Peyer's patch (tissue), 4 donors: ENCODE measurements at places on chromosomes 3 and 15. TPM values are rescaled to one million over a fixed set of nuclear protein-coding genes. Genes with fewer than 3 reads are reported as not detected.
A peak's percentile ranks its signal among the peaks of the same experiment; 100 is the strongest.

DNA sequence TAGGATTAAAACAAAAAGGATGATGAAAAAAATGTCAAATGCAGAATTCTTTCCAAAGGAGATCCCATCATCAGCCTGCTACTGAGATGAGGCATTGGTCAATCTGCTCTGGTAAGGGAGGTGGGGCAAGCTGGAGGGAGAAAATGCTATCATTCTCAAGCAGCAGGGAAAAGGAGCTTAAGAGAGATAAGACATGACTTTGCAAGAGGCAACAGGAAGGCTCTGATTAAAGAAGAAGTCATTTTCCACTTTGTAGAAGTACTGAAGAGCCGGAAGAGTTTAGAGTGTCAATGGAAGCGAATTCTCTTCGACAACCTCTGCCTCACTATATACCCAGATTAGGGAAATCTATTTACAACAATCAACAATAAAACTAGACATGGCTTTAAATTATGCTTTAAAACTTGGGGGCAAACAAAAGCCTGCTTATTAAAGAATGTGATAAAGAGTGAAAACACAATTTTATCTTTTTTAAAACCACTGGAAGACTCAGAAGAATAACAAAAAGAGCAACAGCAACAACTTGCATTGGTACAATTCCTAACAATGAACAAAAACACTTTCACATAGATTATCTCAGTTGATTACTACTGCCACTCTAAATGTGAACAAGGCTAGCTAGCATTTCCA lies 81.8 kb upstream of the NANOGP8 start:
- DNase-seq: no peak

Gene TMEM158
- 1.6 TPM for total RNA-seq

DNA sequence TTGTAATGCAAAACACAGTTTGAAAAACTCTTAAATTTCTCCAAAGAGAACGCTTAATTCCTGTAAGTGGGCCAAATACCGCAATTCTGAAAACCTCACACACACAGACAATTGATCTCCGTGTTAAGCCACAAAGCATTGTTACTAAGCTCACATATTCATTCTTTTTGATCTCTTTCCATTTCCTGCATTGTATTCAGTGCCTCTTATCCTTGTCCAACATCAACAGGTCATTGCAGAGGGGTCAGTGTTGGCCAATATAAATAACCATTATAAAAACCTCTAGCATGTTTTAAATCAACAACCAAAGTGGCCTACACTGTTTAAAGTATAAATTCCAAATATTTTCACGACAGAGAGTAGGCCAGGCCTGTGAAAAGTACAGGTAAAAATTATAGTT lies 171.1 kb downstream of the PDZRN3 start:
- no peak for DNase-seq

GRCh38 chr3:43773273-43774094 lies 82.7 kb downstream of the ABHD5 start:
- no peak for DNase-seq

- no peak for DNase-seq
These were observed 15.2 kb downstream of the PFN2 start for GRCh38 chr3:149955449-149955848.

DNA sequence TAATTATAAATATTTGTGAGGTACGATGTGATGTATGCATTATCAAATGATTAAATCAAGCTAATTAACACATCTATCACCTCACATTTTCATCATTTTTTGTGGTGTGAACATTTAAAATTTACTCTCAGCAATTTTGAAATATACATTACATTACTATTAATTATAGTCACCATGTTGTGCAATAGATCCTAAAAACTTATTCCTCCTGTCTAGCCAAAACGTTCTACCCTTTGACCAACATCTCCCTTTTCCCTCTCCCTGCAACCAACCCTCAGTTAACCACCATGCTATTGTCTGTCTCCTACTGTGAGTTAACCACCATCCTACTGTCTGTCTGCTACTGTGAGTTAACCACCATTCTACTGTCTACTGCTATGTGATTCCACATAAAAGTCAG lies 20.7 kb upstream of the SLMAP start:
- DNase-seq: no peak

Gene SLC38A3
- not detected for total RNA-seq

DNA sequence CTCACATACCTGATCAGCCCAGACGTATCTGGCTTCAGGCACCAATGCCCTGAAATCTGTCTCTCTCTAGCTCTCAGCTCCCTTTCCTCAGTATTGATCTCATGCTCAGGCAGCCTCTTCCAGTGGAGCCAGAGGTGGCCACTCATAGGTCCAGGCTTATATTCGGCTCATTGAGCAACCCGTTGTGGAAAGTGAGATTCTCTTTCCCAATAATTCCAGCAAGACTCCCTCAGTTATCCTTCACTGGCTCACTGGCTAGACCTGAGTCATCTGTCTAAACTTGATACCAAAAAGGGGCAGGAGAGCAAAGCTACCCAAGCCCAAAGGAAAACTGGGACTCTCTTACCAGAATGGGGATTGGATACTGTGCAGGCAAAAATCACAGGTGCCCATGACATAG lies 33.4 kb upstream of the FRMD4B start:
- no peak for DNase-seq

DNA sequence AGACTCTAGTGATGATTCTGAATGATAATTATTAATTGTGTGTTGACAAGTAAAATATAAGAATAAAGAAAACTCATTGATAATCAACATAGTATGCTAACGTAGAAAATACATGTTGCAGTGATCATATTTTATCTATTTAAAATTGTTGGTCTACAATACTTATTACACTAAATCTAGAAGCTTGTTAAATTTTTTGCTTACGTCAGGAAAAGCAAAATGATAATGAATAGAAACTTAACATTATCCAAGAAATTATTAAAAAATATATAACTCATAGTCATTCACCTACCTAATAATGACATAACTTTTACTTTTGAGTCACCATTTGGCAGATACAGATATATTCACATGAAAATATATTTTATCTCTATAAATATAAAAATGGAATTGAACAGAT lies 984.1 kb downstream of the PLOD2 start:
- DNase-seq: no peak

DNA sequence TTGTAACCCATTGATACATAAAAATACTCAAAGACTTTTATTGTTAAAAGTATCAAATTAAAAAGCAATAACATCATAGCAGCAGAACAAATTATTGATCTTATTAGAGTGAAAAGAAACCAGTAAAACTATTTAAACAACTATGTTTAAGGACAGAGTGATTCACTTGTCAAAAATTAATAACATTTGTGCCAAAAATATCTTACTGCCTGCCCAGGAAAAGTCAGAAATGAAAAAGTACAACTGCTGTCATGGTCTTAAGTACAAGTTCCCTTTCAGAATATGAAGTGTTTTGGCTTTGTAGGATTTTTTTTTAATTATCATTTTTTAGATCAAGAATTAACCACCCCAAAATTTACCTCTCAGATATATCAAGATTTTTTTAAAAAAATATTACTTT lies 3.4 kb downstream of the IFT57 start:
- no peak for DNase-seq

DNA sequence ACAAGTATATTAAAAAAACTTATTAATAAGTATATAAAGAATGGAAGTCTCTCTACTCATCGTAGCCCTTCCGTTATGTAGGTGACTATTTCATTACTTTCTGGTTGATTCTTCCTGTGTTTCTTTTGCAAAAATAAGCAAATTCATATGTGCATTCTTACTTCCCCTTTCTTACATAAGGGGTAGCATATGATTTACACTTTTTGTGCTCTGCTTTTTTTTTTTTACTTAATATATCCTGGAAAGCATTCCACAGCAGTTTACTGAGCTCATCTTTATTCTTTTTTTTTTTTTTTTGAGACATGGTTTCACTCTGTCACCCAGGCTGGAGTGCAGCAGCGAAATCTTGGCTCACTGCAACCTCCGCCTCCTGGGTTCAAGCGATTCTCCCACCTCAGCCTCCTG lies 12.9 kb downstream of the SCAMP5 start:
- no peak for DNase-seq

Gene MYO5C
- total RNA-seq: 52.8 TPM

- DNase-seq: no peak
These were observed 1.3 kb downstream of the SLC27A2 start for GRCh38 chr15:50183112-50183794.

GRCh38 chr3:89948008-89948407 lies 840.6 kb downstream of the EPHA3 start:
- DNase-seq: no peak

- DNase-seq: no peak
These were observed 693.1 kb upstream of the NECTIN3 start for GRCh38 chr3:110378481-110378880.

Gene EID1
- 81.8 TPM for total RNA-seq

DNA sequence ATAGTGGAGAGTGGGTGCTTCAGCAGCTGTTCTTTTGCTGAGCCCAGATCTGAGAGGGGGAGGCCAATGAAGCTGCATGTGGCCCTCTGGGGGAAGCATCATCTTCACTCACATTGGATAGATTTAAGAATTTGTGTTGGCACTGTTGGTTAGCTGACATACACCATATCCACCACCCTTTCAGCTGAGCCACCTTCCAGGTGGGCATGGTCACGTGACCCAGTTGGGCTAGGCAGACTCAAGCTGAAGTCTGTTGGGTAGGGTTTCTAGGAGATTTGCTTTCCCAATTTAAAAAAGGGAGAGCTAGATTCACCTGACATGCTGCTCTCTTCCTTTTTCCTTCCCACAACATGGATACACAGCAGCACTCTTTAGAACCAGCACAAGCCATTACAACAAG lies 311.0 kb downstream of the CHST2 start:
- DNase-seq: no peak

Gene SYNM
- 38.5 TPM for total RNA-seq

Gene NOX5
- total RNA-seq: 0.13 TPM

Gene ACAD11
- total RNA-seq: 117 TPM

DNA sequence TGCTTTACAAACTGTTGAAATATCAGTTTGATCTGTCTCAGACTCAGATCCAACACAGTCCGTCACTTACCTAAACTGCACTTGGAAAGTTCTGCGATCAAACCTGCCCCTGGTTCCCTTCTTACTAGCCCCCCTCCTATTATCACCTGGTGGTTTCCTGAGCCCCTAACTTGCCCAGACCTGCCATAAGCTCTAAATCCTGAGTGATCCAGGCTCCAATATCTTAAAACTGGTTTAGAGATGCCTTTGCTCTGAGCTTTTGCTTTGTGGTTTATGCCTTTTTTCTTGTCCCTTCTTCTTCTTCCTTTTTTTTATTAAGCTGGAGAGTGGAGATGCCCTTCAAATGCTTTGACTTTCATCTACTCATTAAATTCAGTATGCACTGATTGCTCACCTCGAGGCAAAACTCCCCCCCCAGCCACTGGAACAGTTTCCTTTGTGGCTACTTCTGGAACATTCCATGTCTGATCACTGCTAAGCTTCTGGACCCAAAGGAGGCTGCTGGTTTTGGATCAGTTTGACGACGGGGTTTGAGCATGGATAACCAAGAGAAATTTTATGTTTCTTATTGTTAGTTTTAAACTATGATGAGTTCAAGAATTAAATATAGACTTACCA lies 3.5 kb upstream of the ITGB5 start:
- no peak for DNase-seq

- no peak for DNase-seq
These were observed 181.4 kb upstream of the UBE2E1 start for GRCh38 chr3:23624305-23624704.

DNA sequence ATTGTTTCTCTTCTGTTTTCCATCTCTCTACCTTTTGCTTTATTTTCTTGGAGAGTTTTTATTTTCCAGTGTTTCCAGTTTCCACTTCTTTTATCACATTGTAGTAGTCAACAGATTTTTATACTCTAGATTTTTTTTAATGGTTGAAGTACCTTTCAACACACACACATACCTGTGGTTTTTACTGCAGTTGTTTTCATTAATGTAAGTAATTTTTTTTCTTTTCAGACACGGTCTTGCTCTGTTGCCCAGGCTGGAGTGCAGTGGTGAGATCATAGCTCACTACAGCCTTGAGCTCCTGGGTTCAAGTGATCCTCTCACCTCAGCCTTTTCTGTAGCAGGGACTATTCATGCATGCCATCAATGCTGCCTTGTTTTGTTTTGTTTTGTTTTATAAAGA lies 472.5 kb upstream of the SGO1 start:
- no peak for DNase-seq

Gene GOLGA6A
- not detected for total RNA-seq

Gene ABI3BP
- total RNA-seq: 33.2 TPM

DNA sequence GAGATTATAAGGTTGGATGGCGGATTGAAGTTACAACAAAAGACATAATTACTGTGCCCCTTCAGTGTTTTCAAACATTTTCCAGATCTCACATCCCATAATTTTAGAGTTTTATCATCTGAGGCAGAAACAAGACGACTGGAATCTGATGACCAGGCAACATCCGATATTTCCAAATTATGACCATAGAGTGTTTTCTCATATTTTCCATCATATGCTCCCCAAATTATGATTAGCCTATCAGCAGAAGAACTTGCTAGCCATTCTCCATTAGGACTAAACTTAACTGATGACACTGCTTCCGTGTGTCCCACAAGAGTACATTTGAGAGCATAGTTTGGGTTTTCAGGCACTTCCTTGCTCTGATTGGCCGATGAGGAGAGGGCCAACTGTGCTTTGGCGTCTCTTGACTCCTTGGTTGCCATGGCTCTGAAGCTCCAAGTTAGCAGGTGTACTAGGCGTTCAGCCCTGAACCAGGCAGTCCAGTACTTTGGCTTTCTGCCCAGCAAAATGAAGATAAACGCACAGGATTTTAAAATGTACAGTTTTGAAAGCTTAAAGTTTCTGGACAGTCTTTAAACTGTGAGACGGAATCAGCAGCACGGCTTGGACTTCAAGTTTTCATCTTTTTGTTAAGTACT lies 638 bp downstream of the WDR5B start:
- DNase-seq: peak; percentile 65

DNA sequence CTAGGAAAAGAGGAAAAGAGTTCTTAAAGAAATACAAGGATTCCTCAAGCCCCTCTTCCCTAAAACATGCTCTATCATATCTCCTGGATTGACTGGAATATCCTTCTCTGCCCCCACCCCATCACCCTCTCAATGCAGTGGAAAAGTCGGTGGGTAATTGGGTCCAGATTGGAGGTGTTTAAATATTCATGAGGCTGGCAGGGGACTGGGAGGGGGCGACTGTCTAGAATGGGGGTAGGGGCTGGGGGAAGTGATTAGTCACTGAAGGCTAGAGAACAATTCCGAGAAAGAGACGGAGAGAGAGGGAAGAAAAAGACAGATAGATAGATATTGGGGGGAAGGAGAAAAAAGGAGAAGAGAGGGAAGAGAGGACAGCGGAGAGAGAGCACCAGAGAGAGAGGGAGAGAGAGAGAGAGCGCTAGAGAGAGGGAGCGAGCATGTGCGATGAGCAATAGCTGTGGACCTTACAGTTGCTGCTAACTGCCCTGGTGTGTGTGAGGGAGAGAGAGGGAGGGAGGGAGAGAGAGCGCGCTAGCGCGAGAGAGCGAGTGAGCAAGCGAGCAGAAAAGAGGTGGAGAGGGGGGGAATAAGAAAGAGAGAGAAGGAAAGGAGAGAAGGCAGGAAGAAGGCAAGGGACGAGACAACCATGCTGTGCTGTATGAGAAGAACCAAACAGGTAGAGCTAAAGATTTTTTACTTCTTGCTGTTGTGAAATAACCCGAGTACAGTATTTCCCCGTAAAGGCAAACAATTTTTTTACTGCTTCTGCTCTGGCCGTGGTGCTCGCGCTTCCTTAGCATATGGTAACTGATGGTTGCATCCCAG lies at the start of gene GAP43:
TSS of gene GAP43 (plus strand) at position 467 of the 825 bp plus-strand sequence. CDS start at position 647, 180 bp downstream.
- no peak for DNase-seq
